ENCODE measurements at places on chromosomes 7 and 10.

GRCh38 chr10:97475936-97476594 lies 22.2 kb downstream of the MMS19 start:
- no peak for DNase-seq

DNA sequence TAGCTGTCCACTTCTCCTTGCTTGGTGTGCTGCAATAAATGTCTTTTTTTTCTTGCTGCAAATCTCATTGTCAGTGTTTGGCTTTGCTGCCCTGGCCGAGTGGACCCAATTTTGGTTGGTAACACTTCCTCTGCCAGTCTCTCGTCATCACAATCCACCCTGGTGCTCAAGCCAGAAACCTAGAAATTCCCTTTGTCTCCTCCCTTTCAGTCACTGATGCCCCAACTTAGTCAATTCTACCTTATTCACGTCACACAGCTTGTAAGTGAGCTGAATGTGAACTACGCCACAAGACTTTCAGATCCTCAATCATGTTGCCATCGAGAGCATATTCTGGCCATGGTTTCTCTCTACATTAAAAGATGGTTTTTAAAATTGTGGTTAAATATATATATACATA lies 13.0 kb upstream of the FRA10AC1 start:
- DNase-seq = no peak

DNA sequence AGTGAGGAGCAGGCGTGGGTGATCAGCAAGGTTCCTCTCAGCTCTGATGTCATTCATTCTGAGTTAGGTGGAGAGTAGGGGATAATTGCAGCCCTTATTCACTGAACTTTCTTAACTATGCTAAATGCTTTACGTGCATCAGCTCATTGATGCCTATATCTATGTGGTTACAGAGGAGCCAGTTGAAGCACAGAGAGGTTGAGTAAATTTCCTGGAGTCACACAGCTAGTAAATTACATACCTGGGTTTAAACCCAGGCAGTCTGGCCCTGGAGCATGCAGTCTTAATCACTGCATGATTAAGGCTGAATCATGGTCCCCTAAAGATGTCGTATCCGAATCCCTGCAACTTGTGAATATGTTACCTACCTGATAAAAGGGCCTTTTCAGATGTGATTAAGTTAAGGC lies 99.6 kb downstream of the GRK5 start:
- no peak for DNase-seq

DNA sequence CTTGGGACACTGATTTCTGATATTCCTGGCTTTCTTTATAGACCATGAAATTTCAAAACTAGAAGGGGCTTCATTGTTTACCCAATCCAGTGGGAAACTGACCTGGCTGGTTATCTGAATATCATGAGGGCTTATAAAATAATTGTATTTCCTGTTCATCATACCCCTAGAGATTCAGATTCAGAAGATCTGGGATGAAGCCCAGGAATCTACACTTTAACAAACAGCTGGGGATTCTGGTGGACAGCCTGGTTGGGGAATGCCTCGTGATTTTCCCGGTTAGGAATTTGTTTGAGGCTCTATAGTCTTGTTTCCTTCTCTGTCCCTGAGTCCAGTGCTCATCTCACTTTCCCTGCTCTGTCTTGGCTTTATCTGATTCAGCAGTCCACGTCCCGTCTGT lies 110.3 kb downstream of the ADRA2A start:
- DNase-seq = no peak

DNA sequence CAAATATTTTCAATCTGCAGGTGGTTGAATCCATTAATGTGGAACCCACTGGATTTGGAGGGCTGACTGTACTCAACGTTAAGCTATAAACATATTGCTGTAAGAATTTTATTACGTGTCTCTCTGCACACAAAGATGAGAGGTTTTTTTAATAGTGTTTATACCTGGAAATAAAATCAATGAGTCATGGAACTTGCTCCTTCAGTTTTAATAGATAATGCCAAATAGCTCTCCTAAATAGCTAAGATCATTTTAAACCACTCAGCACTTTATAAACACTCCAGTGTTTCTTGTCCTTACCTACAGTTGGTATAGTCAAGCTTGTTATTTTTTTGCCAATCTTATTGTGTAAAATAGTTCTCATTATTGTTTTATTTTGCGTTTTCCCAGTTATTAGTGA lies 455.6 kb upstream of the FZD8 start:
- DNase-seq = no peak

DNA sequence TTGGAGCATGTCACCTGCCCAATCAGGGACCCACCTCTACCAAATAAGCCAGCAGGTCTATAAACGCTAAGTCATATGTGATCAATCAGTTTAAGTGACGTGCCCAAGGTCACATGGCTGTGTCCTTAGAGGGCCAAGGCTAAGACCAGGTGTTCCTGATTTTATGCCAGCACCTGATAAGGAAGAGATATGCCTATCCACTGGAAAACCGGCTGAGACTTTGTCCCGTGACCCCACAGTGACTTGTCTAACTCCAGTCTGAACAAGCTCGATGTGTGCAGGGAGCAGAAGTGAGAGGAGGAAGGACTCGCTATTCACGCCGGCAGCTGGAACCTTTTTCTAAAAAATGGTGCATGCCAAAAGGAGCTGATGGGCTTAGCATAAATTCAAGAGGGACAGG lies 57.0 kb downstream of the PRKAG2 start:
- DNase-seq = no peak
